ENCODE measurements at places on chromosomes 11 and 22.

DNA sequence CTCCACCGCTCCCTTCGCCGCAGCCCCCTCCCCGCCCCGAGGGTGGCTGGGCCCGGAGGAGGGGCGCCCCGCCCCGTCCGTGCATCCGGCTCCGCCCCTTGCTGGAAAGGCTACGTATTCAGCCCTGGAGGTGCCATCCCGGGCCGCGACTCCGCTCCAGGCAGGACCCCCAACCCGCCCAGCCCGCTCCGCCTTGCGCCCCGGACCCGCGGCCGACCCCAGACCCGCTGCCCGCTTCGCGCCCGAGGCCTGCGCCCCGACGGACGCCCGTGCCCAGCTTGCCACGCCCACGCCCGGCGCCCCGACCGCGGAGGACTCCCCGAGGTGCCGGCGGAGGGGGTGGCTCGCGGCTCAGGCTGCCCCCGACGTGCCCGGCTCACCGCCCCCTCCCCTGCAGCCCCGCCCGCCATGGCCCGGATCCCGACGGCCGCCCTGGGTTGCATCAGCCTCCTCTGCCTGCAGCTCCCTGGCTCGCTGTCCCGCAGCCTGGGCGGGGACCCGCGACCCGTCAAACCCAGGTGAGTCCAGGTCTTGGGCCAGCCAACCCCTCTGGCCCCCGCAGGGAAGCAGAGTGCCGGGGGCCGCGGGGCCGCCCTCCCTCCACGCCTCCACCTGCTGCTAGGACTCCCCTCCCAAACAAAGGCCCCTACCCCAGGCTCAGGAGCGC is at the start of gene ADM2:
Gene ADM2 (plus strand): TSS at position 104 of the 667 bp plus-strand sequence. CDS start 305 bp downstream, at position 409.
- no peak for DNase-seq

- DNase-seq = no peak
Observed at GRCh38 chr11:73326929-73327811, 19.1 kb downstream of the ARHGEF17 start.

DNA sequence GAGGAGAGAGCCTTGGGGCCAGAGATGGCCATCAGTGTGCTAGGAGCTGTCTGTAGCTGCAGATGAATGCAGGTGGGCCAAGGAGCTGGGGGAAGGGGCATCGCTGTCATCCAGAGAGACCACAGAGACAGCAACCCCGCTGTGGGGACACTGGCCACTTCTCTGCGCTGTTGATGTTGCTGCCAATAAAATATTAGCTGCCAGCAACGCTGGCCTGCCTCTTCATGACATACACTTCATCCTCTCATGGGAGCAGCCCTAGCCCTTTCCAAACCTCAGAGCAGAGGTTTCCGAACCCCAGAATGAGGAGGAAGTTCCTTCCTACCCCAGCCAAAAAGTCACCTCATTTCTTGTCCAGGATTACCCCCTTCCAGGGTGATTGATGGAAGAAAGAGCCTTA is 106.2 kb downstream of the PARVA start:
- DNase-seq = no peak

DNA sequence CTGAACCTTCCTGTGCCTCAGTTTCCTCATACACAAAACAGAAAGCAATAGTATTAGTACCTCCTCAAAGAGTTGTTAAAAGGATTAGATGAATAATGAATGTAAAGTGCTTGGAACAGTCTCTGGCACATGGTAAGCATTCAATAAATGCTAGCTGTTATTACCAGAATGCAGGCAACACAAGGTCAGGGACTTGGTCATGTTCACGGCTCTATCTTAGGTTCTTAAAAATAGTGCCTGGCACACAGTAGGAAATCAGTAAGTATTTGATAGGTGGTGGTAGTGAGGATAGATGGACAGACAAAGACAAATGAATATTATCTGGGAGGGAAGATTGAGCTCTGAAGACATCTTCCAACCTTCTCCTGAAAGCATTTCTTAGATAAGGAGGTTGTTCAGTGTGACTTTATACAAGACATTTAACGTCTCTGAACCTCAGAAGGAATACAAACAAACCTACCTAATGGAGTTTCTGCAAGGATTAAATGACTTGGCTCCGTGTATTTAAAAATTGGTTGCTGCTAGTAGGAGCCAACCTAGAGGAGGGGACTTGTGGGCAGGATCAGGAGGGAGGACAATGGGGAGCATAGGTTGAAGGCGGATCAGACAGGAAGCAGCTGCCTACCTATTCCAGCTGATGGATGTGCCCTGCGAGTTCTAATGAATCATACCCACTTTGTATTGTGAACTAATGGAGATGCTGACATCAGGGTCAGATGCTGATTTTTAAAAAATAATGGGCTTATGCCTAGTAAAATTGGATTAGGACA is 94.1 kb downstream of the DBX1 start:
- DNase-seq = no peak

- DNase-seq = peak; percentile 96
Observed at GRCh38 chr11:113549611-113550578, 74.7 kb upstream of the DRD2 start.

GRCh38 chr22:46122511-46122971 is 27.8 kb upstream of the PPARA start:
- no peak for DNase-seq

DNA sequence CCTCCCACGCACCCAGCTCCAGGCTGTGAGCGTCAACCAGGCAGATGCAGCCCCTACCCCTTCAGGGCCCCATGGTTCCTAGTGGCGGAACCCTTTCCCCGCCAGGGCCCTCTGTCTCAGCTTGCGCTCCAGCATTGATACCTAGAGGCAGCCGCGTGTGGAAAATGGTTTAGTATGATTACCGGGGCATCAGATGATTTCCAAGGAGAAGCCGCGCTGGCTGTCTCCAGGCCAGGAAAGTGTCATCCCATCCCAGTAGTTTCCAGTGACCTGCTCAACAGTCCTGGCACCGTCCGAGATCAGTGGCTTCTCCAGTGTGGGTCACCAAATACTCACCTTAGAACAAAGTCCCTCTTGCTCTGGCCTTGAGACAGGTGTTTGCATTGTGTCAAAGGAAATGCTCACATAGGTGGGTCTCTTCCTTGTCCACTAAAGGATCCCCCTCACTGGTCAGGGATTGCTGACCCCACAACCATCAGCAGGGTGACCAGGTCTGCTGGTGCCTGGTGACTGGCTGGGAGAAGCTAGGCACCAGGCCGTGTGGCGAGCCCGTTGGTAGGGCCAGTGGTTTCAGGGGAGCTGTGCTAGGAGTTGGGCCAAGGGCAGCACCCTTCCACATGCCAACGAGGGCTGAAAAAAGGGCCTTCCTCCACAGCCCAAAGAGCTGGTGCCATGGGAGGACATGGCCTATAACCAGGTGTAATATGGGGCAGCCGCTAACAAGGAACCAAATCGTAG is 109.4 kb downstream of the MORC2 start:
- DNase-seq = no peak

DNA sequence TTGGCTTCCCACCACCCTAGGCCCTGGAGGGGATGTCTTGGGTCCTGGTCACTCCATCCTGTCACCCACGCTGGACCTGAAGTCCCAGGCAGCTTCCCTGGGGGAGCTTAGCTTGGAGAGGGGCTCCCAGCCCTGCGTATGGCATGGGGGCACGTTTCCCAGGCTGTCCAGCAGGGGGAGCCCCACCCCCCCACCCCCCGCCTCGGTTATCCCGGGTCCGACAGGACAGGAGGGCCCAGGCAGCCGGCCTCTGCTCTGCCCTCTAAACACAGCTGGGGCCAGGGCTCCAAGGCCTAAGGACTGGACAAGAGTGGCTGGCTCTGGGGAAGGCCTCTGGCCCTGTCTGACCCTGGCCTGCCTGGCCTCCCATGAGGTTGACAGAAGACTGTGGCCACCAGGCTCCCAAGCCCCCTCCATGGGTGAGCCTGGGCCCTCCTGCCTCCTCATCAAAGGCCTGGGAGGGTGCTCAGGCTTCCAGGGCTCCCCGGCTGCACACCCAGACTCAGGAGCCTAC is 104.8 kb downstream of the NECTIN1 start:
- DNase-seq = no peak

DNA sequence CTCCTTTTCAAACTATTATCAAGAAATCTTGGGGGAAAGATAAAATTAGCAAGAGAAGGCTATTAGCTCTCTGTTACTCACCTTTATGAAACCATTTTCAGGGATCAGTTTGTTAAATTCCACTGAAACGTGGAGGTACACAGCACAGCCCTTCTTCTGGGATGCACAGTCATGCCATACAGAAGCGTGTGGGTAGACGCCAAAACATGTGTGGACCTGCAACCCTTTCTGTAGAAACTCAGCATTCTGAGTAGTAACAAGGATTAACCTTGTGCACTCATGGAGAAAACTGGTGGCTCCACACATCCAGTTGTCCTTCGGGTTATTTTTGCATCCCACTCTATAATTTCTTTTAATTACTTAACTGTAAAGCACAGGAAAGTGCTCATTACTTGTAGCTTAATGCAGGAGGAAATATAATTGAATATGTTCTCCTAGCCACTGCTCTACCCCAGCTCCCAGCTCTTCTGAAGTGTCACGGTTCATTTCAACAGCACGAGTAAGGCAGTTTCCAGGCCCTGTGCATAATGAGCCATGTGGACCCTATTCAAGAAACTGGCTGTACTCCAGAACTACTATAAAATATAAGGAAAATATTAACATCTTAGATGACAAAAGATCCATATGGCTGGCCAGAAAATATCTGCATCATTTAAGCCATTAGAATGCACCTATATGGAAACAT is 26.1 kb downstream of the BDNF start:
- DNase-seq = peak; percentile 55

- DNase-seq = no peak
Observed at GRCh38 chr11:9689721-9690120, 25.8 kb downstream of the SWAP70 start.

DNA sequence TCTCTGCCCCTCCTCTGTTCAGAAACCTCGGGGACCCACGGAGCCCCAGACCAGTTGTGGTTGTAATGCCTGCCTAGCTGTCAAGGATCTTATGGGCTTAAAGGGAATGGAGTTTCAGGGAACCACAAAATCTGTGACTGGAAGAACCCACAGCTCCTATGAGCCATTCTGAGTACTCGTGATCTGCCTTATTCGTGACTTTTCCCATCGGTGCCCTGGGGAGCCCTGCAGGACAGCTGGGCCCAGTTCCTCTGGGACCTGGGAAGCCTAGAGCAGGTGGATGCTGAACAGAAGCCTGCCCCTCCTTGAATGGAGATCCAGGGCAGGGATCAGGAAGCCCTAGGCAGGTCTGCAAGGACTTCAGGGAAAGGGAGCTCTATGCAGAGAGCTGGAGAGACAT is 42.1 kb upstream of the TTC12 start:
- DNase-seq = no peak

DNA sequence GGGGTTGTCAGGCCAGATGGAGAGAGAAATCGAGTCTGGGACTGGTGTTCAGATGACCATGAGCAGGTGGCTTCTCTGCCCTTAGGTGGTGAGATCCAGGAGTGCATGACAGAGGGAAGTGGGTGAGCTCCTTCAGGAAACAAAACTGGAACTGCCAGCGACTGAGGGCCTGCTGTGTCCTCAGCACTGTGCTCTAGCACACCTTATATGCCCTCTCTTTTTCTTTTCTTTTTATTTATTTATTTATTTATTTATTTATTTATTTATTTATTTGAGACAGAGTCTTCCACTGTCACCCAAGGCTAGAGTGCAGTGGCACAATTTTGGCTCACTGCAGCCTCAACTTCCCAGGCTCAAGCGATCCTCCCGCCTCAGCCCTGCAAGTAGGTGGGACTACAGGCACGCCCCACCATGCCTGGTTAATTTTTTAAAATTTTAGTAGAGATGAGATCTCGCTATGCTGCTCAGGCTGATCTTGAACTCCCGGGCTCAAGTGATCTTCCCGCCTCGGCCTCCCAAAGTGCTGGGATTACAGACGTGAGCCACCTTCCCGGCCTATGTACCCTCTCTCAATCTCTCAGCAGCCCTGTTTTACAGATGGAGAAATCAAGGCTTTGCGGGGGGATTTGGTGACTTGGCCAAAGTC is 14.8 kb upstream of the RASD2 start:
- no peak for DNase-seq

DNA sequence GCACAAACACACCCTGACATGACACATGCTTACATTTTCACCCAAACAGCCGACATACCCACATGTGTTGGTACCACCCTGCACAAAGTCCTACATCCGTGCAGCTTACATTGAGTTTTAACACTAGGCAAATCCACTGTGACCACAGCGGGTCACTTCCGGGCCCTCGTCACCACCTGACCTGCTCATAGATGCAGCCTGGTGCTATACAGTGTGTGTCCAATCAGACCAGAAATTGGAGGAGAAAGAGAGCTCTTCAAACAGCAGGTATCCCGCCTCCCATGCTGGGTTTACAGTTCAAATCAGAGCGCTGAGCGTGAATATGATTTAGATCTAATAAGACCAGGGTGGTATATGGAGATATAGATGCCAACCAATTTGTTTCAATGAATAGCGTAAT is 35.4 kb downstream of the PHF21B start:
- no peak for DNase-seq

DNA sequence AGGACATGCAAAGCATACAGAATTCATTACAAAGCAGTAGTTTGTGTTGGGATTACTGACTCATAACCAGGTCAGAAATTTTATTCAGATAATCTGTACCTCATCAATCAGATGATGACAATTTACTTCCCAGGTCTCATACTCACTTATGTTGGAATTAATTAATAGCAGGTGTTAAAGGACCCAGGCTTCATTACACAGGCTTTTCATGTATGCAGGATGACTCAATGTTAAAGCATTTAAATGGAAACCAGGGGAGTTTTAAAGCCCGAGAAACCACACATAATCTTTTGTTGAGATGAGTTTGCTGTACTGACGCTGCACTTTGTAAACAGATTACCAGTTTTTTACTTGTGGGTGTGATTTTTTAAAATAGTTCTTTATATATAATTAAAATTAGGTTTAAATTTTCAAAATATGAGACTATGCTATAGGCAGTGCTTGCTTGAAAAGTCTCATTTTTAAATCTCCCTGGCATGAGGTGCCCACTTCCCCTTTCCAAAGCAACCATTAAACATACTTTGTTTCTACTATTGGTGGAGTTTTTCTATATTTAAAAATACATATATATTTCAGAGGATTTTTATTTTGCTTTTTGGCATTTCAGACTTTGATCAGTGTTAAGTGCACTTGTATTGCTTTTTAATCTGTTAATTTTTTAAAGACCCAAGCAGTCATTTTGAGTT is 41.0 kb downstream of the CEP57 start:
- DNase-seq = no peak

DNA sequence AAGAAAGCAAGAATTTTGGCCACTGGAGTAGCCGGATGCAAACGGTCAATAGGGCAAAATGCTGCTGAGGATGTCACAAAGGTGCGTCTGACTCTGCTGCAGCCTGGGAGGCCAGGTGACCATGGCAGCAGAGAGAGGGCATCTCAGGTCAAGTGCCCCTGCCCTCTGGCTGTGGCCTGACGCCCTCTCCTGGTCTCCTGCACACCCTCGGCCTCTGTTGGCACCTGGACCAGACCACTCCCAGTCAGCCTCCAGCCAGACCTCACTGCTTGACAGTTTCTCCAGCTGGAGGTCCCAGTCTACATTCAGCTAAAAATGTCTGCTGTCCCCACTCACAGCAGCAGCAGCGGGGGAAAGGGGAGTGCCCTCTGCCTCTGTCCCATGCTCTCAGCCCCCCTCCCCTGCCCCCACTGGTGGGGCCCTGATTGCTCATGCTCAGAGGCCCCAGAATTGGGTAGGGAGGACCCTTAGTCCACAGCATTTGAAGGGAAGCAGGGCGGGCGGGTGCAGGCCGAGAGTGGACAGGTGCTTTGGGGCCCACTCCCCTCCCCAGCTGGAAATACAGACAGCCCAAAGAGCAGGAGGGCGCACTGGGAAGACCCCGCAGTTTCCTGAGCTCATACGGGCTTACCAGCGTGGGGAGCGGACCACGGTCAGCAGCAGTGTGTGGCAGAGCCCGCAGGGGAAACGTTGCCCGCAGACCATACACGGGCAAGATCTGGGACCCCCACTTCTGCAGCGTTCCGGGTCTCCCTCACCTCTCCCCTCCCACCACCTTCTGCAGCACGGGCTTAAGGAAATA is 1.6 kb upstream of the BRSK2 start:
- no peak for DNase-seq
